NCI-H2029 treated with DMSO at 0.1 percent for 48 hours (cell line): ENCODE measurements at places on chromosomes 13 and 19.

- DNase-seq = no peak
These were observed 209.6 kb downstream of the VWA8 start for GRCh38 chr13:41751277-41751676.

- no peak for DNase-seq
These were observed 29.9 kb downstream of the EFNA2 start for GRCh38 chr19:1315470-1316166.

DNA sequence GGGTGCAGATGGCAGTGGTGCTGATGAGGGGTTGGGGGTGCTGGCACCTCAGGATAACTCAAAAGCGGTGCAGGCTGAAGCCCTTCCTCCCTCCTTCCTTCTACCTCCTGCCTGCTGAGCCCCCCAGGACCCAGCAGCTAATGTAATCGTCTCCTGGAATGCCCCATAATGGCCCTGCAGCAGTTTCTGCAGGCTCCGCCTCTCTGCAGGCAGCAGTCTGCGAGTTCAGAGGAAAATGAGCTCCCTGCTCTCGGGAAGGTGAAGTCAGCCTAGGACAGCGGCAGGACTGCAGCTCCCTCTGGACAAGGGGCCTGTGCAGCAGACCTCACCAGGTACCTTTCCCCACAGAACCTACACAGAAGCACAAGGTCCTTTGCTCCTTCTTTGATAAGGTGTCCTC is 130.9 kb downstream of the ZDHHC20 start:
- DNase-seq = no peak

DNA sequence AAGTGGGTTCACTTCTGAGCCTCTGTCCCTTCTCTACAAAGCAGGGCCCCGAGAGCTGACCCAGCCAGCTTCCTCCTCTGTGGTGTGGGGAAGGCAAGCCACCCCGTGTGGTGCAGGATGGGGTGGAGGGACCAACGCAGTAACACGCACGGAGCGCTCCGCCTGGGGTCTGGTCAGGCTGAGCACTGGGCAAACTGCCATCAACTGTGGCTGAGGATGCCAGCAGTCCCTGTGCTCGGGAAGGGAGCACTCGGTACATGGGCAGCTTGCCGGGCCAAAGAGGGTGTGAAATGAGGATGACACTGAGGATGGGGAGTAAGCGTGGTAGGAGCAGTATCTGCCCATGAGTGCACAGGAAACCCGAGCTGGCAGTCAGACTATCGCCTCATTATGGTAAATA is 7.6 kb upstream of the GMIP start:
- no peak for DNase-seq

DNA sequence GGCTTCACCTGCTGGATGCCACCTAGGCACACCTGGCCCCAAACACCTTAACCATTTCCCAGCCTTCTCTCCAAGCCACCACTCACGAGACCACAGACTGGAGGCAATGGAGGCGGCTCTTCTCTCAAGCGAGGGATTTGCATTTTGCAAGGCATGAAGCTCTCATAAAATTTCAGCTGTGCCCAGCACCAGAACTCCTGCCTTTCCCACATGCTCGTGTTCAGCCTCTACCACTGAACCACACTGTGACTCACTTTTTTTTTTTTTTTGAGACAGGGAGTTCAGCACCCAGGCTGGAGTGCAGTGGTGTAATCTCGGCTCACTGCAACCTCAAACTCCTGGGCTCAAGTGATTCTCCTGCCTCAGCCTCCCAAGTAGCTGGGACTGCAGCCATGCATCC is 10.6 kb downstream of the NANOS3 start:
- DNase-seq = no peak

GRCh38 chr19:37977992-37978391 is 71.0 kb downstream of the SIPA1L3 start:
- DNase-seq = no peak

DNA sequence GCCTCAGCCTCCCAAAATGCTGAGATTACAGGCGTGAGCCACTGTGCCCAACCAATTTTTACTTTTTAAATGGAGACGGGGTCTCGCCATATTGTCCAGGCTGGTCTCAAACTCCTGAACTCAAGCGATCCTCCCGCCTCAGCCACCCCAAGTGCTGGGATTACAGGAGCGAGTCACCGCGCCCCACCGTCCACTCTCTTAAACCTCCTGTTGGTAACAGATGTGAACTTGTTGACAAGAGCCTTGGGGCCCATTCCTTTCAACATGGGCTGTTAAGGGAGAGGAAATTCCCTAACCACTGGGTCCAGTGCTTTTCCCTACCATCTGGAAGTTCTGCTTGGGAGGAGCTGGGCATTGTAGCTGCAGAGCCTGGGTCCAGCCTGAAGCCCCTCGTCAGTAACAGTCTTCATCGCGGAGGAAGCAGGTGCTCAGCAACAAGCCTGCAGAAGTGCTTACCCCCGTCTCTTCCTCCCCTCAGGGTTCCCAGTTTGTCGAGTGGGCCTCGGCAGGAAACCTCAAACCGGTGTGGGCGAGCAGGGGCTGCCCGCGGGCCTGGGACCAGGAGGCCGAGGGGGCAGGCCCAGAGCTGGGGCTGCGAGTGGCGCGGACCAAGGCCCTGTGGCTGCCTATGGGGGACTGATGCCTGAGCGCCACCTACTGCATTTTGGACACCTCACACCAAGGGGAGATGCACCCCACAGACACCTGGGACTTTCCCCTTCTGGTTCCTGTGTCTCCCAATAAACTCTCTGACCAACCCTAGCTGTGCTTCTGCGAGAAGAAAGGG is 4.0 kb upstream of the FLT3LG start:
- DNase-seq = no peak

- DNase-seq = no peak
These were observed 4.2 kb downstream of the CYTH2 start for GRCh38 chr19:48473161-48473966.

DNA sequence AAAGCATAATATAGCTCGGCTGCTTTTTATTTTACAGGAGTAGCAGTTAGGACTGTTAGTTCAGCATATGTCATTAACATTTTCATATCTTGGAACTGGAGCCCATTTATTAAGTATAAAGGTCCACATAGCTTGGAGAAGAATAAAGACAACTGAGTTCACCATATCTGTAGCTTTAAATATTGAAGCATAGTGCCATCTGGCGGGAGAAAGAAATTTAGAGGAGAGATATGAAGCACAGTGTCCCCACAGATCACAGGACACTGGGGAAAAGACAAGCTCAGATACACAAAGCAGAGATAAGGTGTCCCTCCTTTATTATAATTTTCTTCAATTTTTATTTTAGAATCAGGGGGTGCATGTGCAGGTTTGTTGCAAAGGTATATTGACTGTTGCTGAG is 104.7 kb upstream of the FREM2 start:
- peak; percentile 5 for DNase-seq

GRCh38 chr13:40668335-40668734 is 1.9 kb upstream of the FOXO1 start:
- DNase-seq = no peak

DNA sequence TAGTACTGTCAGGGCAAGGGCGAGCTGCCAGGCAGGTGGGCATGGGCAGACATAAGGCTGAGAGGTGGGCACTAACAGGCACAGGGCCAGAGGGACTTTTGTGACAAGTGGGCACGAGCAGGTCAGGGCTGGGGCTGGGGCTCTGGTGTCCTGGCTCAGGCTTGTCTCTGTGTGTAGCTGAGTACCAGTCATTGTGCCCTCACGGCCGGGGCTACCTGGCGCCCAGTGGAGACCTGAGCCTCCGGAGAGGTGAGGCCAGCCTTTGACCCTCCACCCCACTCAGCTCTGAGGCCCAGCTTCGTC is 21.6 kb downstream of the LTBP4 start:
- DNase-seq = no peak

- DNase-seq = no peak
These were observed 22.8 kb upstream of the ANKRD10 start for GRCh38 chr13:110937511-110938285.

DNA sequence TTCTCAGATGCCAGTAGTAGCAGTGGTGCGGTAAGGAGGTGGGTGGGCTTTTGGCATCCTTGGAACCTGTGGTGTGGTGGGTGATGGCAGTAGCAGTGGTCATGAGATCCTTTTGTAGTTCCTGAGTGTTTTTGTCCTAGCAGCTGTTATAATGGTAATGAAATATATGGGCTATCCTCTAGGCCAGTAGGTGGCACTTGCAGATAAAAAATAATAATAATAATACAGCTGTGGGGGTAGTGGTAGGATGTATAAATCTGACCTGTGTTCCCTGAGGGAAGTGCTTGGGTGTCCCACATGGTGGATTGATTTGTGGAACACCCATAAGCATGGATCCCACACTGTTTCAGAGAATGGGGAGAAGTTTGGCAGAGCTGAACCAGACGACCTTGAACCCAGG is 334.0 kb downstream of the SLITRK5 start:
- no peak for DNase-seq

DNA sequence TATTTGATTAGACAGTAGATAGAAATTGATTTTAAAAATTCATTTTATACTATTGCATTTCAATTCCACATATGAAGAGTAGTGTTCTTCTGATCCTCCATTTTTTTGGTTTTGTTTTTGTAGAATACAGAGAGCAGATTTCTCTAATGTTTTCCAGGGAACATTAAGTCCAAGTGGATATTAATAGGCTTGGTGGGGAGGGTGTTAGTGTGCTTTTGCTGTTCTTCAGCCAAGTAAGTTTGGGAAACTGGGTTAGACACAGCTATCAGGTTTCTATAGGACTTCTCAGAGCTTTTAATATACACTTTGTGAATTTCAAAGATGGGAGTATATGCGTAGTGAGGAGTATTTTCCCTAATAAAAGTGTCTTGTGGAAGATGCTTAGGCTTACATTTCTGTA is 21.8 kb downstream of the NAA16 start:
- no peak for DNase-seq

GRCh38 chr13:51595416-51595815 is 11.2 kb downstream of the WDFY2 start:
- no peak for DNase-seq

DNA sequence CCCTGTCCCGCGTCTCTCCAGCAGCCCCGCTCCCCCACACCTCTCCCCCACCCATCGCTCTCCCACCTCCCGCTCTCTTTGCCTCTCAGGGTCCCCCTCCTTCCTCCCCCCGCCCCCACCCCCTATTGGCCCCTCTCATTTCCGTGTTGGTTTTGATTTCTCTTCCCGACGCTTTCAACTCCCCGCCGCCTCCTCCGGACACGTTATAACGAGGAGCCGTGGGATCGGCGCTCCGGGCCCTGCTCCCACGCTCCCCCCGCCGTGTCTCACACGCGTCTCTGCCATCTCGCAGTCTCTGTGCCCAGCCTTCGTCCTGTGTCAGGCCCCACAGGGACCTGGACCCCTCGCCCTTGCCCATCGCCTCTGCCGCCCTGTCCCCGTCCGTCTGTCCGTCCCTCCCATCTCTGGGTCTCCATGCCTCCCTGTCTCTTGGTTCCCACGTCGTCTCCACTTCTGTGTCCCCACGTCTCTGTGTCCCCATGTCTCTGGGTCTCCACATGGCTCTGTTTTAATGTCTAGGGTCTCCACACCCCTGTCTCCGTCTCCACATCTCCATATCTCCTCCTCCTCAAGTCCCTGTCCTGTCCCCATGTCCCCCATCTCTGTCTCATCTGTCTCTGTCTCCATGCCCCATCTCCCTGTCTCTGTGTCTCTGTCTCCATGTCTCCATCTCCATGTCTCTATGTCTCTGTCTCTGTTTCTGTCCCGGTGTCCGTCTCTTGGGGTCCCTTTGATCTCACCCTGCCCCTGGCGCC is 13.1 kb downstream of the ERFL start:
- no peak for DNase-seq

- DNase-seq = no peak
These were observed 1.5 kb downstream of the MAST3 start for GRCh38 chr19:18098891-18099622.

DNA sequence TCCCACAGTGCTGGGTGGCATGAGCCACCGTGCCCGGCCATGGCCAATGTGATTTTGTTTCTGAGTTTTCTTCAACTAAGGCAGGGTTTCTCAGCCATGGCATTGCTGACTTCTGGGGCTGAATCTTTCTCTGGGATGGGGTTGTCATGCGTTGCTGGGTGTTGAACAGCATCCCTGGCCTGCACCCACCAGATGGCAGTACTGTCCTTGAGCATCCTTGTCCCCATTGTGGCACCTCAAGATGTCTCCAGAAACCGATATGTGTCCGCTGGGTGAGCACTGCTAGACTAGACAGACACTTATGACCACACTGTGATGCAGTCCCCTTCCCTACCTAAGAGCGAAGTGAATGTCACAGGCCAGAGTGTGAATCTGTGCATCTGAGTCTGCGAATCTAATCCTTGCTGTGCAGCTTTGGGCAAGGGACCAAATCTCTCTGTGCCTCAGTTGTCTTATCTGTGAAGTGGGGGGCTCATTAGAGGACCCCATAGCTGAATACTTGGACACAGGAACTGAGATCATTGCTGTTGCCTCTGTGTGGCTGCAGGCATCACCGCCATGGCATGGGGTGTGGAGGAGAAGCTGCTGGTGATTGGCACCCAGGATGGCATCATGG is 50.3 kb upstream of the SIN3B start:
- DNase-seq = no peak

- DNase-seq = no peak
These were observed 22.3 kb downstream of the AP3D1 start for GRCh38 chr19:2129022-2129421.

GRCh38 chr13:114229506-114229905 is 5.2 kb upstream of the CDC16 start:
- DNase-seq = no peak

GRCh38 chr13:112651750-112652511 is 37.9 kb upstream of the ATP11A start:
- DNase-seq = no peak

DNA sequence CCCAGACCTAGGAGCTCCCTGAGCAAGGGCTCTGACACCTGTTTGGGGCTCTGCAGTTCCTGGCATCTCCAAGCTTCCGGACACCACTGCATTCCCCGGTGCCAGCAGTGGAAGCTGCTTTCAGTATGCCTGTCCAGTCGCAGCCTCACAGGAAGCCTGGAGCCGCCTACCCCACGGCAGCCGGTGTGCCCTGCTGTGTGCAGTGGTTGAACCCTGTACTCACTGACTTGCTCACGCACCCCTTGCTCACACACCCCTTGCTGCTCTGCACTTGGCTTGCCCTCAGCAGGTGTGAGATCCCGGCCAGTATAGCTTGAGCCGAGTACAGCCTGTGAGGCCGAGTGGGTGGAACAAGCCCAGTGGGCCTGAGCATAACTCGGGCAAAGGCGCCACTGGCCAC is 70.3 kb downstream of the PIBF1 start:
- DNase-seq = no peak

DNA sequence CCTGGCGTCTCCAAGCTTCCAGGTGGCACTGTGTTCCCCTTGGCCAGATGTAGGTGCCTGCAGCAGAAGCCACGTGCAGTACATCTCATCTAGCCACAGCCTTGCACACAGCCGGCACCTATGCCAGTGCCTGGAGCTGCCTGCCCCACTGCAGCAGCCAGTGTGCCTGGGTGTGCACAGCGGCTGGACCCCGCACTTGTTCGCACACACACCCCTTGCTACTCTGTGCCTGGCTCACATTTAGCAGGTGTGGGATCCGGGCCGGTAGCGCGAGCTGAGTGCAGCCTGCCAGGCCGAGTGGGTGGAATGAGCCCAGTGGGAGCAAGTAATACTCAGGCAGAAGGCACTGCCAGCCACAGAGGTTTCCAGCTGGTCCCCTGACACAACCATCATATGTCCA is 26.9 kb upstream of the RBM26 start:
- DNase-seq = no peak
